PC-3 (cell line): ENCODE measurements at places on chromosomes 2 and 18. TPM values are rescaled to one million over a fixed set of nuclear protein-coding genes. Genes with fewer than 3 reads are reported as not detected.

The ATP9B gene
- total RNA-seq: 15.6 and 16.0 TPM in 2 replicates

The AFF3 gene
- 0.04 and 0.06 TPM in 2 replicates for total RNA-seq

The SCN3A gene
- total RNA-seq: 0.07 and 0.12 TPM in 2 replicates

The MFSD6 gene
- 20.9 and 23.0 TPM in 2 replicates for total RNA-seq

The NMUR1 gene
- total RNA-seq: 0.17 TPM in 1 of 2 replicates, not detected in the other

The BMP10 gene
- not detected in 2 replicates for total RNA-seq

The PJVK gene
- 0.87 and 1.6 TPM in 2 replicates for total RNA-seq

The KIAA2012 gene
- total RNA-seq: not detected in 2 replicates

The GALNT13 gene
- total RNA-seq: 2.0 and 2.6 TPM in 2 replicates

The SNED1 gene
- 0.40 and 0.66 TPM in 2 replicates for total RNA-seq

The MEP1B gene
- not detected in 2 replicates for total RNA-seq

The SPEG gene
- total RNA-seq: 30.7 and 45.2 TPM in 2 replicates

The CRYBA2 gene
- 6.4 and 13.5 TPM in 2 replicates for total RNA-seq

The PAX3 gene
- total RNA-seq: not detected in 2 replicates

The SOX11 gene
- total RNA-seq: not detected in 2 replicates

The UCN gene
- 0.52 and 3.6 TPM in 2 replicates for total RNA-seq

The SLC35G4 gene
- not detected in 2 replicates for total RNA-seq

The EMILIN1 gene
- total RNA-seq: 0.69 and 0.75 TPM in 2 replicates

The RMND5A gene
- total RNA-seq: 23.4 and 34.1 TPM in 2 replicates

The IL1RL1 gene
- 4.9 and 5.7 TPM in 2 replicates for total RNA-seq

The TPGS2 gene
- total RNA-seq: 44.2 and 44.9 TPM in 2 replicates

The IGFBP2 gene
- total RNA-seq: 174 and 183 TPM in 2 replicates
